ENCODE measurements at places on chromosomes 12 and 14.

DNA sequence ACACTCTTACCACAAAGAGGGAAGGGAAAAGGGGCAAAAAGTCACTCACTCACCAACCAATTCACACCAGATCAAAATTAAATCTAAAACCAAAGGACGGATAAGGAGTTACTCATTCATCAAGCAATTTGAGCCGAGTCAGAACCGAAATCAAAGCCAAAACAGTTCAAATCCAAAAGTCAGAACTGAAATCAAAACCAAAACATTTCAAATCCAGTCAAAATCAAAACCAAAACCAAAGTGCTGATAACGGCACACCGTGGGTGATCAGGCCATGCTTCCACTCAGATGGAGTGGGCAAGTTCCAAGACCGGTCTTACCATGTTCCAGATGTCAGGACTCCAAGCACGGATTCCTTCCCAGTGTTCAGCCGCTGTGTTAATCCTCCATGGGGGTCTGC, 139.5 kb downstream of the SLC38A6 start:
- DNase-seq: no peak

- no peak for DNase-seq
These were observed 7.5 kb upstream of the CTDSP2 start for GRCh38 chr12:57853864-57854556.

GRCh38 chr14:90681929-90682328, 134.3 kb downstream of the TTC7B start:
- no peak for DNase-seq

GRCh38 chr12:29067430-29067829, 81.6 kb upstream of the FAR2 start:
- no peak for DNase-seq

- no peak for DNase-seq
These were observed 50.8 kb downstream of the ARL1 start for GRCh38 chr12:101356794-101357193.

- DNase-seq: no peak
These were observed 15.6 kb upstream of the TAS2R43 start for GRCh38 chr12:11107719-11108118.

GRCh38 chr12:55925371-55925770, 2.3 kb downstream of the PYM1 start:
- no peak for DNase-seq

DNA sequence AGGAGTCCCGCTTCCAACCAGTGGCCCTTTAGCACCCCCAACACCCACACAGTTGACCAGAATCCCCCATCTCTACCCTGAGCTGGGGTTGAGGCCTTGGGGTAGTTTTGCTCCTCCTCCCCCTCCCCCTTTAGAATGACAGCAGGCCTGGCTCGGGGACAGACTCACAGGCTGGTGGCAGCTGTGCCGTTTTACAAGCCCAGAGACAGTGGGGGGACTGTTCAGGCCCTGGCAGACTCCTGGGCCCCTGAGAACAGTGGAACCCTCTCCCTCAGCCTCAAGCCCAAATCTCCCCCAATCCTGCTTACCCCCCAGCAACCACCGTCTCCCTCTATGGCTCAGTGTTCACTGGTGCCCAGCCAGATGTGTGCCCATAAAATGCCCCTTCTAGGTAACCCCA, 10.1 kb downstream of the TMEM119 start:
- no peak for DNase-seq

- DNase-seq: no peak
These were observed 12.9 kb downstream of the FOXG1 start for GRCh38 chr14:28779456-28779855.

GRCh38 chr12:203462-204260, 10.3 kb downstream of the SLC6A12 start:
- no peak for DNase-seq

DNA sequence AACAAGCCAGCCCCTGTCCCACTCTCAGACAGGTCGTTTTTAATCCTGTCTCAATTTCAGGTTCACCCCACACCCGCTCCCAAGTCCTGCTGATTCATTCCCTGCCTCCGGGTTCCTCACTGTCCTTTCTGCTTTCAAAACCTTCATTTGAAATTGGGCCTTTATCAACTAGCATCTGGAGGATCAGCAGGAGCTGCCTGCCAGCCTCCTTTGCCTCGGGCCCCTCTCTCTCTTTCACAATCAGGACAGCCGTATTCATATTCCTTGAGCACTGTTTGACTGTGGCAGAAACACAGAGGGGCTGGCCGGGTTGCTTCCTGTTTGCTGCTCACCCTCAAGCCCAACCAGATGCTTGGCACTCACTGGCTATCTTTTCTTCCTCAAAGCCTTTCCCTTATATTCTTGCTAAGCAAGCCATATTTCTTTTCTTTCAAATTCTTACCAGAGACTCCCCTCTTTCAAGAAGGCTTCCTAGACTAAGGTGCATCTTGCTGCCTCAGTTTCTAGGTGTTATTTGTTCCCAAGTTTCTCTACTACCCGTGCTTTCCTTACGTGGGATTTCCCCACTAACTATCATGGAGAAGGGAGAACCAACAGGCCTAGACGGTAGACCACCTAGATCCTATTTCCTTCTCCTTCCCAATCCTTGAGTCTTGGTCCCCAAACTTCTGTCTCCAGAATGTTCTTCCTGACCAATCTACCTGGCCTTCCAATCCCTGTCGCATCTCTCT, 3.0 kb downstream of the GALNT6 start:
- no peak for DNase-seq

- no peak for DNase-seq
These were observed 49.7 kb downstream of the KIF26A start for GRCh38 chr14:104187931-104188726.

DNA sequence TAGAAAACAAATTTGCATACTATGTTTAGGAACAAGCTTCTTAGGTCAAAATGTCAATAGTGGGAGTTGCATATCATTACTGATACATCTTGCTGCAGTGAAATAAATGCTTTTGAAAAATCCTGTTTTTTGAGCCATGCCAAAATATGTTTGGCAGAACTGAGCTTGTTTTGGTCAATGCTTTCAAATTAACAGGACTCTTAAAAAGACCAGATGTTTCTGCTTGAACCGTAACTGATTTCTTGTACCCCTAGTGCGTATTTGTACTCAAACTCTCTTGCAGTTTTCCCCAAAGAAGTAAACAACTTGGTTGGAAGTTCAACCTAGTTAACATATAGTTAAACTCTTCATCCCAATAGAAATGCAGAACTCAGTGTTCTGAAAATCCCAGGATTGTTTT, 3.4 kb downstream of the TRHDE start:
- DNase-seq: no peak

GRCh38 chr14:65269732-65270131, 142.8 kb upstream of the FUT8 start:
- no peak for DNase-seq

- DNase-seq: no peak
These were observed 8.5 kb upstream of the KRT75 start for GRCh38 chr12:52442600-52443061.

DNA sequence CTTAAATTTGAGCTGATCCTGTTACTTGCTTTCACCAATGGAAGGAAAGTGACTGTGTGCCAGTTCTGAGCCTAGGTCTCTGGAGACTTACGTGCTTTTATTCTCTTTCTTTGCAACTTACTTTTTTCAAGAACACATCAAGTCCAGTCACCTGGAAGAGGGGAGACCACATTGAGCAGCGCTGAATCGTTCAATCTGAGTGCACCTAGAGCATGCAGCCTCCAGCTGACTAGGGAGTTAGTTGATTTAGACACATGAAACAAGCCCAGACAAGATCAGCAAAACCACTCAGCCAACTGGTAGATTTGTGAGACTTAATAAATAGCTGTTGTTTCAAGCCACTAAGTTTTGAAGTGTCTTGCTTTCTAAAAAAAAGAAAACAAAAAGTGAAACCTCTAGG, 1014.8 kb upstream of the FBXO33 start:
- DNase-seq: no peak

DNA sequence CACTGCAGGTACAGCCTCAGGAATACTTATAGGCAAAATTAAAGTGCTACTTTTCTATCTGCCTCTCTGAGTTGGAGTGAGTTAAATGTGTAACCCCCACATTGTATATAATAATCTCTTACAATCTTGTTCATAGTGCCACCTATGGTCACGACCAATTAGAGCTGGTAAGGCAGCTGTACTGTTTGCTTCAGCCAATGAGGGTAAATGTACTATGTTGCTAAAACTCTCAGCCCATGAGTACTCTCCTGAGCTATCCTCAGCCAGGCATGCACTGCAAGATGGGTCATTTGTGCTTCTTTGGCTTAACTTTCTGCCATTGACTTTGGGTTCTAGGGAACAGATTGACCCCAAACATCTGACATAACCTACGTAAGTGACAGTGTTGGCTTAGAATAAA, 15.0 kb upstream of the MDM2 start:
- no peak for DNase-seq

DNA sequence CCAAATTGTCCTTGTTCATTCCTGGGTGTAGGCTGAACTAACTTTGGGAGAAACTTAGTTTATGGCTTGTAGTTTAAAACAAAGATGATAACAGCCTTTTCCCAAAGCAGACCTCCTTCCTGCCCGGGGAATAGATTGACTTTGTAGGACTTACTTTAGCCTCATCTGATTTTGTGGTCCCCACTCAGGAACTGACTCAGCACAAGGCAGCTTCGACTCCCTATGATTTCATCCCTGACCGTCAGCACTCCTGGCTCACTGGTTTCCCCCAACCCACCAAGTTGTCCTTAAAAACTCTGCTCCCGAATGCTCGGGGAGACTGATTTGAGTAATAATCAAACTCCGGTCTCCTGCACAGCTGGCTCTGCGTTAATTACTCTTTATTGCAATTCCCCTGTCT, 40.1 kb upstream of the DDHD1 start:
- DNase-seq: no peak

DNA sequence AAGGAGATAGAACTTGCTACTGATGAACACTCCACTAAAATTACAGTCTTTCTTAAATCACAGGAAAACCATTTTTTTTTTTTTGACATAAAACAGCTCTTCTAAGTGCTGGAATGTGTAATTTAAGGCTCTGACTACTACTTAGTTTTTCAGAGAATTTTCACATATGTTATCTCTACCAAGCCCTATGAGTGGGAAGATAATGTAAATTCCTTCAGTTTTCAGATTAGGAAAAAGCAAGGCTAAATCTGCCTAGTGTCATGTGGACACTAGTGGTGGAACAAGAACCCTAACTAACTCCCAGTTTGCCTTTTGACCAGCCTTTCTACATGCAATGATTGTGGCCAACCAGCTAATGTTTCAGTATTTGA, 37.3 kb upstream of the CSRP2 start:
- no peak for DNase-seq

- DNase-seq: no peak
These were observed 72.9 kb downstream of the TESC start for GRCh38 chr12:117026343-117026742.

Measured in stimulated activated CD8-positive, alpha-beta memory T cell treated with anti-CD3 and anti-CD28 coated beads, Interleukin-12 subunit alpha, Interleukin-12 subunit beta, amount 100 ng/mL, for 1 hour (primary cell).